ELF-1 (cell line): ENCODE measurements at places on chromosomes 1 and 21.

DNA sequence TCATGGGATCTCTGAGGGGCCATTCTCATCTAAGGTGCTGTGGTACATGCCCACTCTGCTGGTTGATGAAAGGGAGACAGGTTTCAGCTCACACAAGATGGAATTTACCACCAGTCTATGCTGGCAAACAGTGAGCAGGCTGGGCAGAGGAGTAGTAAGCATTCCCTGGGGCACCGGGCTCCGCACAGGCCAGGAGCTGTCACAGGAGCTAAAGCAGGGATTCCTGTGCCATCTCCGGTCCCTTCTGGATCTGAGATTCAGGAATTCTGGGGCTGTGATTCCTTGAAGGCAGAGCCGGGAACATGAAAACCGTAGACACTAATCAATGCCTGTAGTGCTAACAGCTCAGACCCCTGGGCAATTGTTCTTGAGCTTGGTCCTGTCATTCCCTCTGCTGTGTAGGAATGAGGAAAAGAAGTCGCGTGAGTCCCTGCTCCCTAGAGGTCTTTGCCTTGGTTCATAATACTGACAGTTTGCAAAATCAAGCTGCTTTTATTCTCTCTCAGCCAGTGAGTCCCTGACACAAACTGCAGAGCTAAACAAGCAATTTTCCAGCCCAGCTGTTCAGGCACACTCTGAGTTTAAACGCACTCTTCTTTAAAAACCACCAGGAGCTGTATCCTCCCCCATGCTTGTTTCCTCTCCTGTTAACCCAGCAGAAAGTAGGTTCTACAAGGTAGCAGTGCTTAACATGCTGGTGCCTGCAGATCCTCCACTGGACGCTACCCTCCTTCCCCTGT, 52.5 kb downstream of the MDM4 start:
- peak; percentile 63 for DNase-seq

- peak; percentile 2 for DNase-seq
Observed at GRCh38 chr1:199422206-199422605, 605.3 kb upstream of the NR5A2 start.

- DNase-seq: peak; percentile 58
Observed at GRCh38 chr1:10867138-10867721, 70.8 kb upstream of the CASZ1 start.

DNA sequence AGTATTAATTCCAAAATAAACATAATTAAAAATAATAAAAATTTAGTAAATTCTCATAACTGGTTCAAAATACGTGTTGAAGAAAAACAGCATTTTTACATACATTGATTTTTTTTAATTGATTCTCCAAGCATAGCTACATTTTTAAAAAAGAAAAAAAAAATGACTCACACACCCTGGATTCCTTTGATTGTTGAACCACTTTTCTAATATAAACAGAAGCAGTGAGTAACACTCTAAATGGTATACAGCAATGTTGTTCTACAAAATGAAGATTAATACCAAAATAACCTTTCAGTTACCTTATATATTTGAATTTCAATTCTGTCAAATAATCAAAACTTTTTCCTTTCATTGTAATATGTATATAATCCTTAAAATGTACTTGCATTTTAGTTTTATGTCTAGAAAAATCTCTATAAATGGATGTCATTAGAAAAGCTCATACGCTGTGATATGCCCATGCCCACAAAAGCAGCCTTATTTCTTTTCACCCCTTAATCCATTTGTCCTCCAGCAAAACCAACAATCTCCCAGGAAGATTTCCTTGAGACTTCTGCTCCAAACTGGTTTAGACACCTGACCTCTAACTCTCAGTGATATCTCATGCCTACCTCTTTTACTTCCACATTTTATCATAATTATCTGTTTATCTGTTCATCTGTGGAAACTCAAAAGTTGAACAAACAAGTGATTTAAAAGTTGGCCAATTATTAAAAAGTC, 246.4 kb upstream of the NR5A2 start:
- DNase-seq: no peak

DNA sequence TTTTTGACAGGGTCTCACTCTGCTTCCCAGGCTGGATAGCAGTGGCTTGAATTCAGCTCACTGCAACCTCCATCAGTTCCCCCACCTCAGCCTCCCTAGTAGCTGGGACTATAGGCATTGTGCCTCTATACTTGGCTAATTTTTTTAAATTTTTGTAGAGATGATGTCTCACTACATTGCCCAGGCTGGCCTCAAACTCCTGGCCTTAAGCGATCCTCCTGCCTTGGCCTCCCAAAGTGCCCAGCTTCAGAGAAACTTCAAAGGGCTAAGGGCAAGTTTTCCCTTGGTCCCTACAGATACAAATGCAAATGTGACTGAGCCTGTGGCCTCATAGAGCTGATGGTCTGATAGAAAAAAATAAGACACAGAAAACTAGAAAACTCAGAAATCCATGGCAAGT, 52.9 kb upstream of the PRRC2C start:
- no peak for DNase-seq

DNA sequence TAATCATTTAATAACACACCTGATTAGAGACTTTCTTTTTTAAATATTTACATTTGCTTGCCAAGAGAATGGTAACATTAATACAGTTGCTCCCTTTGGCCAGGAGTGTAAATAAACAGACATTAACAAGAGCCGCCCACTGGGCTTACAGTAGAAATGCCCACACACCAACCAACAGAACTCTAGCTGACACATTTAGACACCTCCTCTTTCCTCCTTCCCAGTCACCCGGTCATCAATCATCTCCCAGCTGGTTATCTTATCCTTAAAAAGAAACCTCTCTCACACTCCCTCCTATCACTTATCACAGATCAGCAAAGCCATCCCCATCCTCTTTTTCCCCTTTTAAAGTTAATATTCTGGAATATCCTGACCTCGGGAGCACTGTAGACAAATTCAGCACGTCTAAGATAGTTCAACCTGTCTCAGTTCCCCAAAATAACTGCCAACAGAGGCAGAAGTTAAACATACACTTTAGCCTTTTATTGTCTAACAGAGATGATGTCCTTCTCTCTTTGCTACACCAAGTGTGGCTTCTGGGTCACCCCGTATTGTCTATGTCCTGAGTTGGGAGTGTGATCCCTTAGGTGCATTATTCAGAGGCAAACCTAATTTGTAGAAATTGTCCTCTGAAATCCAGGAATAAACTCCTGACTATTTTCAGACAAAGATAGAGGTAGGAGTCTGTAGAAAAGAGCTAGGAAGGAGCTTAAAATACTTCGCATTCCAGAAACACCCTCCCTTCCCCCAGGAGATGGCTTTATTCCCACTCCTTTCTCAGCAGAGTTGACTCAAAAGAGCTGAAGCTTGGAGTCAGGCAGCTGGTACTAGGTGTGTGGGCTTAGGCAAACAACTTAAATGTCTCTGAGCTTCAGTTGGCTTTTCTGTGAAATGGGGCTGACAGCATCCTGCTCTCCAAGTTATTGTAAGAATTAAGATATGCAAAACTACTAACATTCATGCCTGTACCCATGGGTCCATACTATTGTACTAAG, 8.8 kb downstream of the MYCL start:
- DNase-seq: peak; percentile 87

DNA sequence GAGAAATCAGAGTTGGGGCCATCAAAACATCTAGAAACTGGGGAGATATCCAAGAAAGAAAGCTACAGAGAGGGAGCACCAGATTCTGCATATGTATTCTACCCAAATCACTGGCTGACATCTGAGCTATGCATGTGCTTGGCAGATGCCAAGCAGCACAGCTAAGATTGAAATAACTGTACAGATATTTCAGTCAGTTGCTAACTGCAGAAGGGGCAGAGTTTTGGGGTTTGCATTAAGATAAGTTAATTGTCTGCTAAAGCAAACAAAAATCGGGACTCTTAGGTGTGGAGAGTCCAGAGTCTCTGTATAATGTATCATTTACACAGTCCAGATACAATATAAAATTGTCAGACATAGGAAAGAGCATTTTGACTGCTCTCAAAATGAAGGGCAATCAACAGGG, 437.1 kb downstream of the PTBP2 start:
- no peak for DNase-seq

DNA sequence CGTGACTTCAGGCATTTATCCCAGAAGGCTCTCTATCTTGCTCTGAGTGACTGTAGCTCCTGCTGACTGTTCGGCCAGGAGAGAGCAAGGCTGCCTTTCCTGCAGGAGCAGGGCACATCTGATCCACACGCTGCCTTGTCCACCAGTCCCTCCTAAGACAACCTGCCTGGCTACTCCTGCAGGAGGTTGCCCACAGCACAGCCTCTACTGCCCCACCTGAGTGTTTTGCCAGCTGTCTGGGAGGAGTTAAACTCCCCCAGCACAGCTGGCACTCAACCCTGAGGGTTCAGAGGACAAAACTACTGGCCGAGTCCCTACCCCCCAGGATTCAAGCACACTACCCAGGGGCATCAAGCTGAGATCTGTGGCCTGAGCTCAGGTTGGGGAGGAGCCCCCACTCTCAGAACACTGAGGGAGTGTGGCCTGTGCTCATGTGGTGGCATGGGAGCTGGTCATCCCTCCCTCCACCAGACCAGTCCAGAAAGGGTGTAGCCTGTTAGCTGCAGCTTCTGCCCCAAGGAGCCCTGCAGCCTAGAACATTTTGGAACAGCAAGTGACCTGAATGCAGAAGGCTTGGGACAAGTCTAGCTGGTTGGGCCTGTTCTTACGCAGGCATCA, 237.3 kb downstream of the SLC44A5 start:
- no peak for DNase-seq

DNA sequence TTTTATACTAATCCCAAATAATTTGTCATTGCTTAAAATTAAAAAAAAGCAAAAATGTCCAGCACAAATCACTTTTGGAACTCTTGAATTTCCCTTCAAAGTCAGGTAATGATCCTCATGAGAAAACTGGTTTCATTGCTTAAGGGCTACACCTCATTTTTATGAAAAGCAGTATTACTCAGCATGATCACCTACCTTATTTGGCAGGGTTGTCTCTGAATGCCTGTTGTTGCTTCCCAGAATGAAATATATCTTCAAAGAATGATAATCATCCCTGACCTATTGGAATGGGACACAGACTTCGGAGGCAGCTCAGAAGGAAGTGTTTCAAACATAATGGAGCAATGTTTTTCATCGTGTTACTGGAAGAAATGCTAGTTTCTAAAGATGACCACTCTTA, 29.7 kb downstream of the C1orf21 start:
- no peak for DNase-seq

GRCh38 chr1:28592321-28593071, 431 bp downstream of the RAB42 start:
- DNase-seq: no peak

DNA sequence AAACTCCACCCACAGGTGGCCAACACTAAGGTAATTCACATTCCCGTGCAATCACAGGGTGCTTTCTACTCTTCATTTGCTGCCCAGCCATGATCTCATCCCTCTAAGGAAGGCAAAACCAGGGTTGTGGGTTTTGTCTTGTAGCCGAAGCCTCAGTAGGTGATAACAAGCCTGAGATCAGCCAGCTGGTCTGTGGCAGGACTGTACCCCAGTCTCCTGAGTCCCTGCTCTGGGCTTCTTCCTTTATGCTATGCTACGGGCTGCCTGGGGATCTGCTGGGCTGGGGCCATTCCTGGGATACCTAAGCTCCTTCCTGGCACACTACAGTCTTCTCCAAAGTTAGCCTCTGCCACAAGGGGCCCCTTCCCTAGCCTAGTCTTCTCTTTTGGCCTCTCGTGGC, 9.8 kb downstream of the PPFIA4 start:
- no peak for DNase-seq

DNA sequence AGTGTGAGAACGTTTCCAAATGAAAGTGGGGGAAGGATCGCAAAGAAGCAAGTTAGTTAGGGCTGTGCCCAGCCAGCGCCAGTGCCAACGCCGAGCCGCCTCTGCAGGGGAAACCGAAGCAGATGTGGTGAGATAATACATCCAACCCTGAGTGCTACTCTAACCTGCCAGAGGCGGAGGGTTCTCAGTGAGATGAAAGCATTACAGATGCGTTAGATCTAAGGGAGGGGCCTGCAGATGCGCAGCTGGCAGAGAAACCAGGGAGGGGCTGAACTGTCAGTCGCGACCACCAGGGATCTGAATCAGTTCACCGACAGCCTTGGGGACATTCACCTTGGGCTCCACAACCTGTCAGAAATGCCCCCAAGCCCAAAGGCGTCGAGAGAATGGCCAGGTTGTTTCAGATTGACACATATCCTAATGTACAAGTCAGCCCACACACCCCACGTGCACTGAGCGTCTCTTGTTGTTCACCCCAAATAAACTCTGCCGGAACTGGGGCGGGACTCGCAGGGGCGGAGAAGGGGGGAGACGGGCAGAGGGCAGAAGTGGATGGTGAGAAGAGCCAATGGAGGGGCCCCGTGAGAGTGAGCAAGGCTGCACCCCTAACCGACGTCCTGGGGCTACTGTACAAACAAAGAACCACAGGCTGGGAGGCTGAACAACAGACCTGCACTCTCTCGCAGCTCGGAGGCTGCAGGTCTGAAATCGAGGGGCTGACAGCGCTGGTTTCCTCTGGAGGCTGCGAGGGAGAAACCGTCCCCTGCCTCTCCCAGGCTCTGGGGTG, 8.7 kb upstream of the UMODL1 start:
- no peak for DNase-seq

DNA sequence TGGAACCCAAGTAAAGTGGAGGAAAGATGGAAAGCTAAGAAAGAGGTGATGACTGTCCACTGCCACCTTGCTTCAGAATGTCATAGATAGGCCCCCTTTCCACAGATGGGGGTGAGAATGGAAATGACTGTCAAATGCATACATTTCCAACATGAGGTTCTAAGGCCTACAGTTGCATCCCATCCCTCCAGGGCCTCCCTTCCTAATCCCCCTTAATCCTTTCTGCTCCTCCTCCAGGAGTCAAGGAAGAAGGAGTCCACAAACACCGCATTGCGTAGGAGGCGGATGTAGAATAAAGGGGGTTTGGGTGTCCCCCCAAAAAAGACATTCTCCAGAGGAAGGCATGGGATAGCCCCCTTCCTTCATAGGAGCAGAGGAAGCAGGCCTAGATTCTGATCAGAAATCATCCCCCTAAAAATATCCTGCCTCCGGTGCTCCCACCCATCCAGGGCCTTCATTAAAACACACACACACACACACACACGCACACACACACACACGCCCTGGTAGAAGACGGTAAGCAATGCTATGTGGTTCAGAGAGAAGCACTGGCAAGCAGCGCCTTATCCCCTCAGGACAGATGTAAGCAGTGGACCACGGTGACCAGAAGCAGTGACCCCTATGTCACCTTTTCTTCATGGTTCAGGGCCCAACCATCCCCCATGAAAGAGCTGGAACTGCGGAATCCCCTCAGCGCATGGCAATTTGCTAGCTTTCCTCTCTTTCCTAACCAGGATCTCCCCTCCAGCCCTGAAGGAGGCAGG, 2.0 kb downstream of the SV2A start:
- DNase-seq: no peak
